SK-N-MC (cell line): ENCODE measurements at places on chromosomes 11 and 22.

DNA sequence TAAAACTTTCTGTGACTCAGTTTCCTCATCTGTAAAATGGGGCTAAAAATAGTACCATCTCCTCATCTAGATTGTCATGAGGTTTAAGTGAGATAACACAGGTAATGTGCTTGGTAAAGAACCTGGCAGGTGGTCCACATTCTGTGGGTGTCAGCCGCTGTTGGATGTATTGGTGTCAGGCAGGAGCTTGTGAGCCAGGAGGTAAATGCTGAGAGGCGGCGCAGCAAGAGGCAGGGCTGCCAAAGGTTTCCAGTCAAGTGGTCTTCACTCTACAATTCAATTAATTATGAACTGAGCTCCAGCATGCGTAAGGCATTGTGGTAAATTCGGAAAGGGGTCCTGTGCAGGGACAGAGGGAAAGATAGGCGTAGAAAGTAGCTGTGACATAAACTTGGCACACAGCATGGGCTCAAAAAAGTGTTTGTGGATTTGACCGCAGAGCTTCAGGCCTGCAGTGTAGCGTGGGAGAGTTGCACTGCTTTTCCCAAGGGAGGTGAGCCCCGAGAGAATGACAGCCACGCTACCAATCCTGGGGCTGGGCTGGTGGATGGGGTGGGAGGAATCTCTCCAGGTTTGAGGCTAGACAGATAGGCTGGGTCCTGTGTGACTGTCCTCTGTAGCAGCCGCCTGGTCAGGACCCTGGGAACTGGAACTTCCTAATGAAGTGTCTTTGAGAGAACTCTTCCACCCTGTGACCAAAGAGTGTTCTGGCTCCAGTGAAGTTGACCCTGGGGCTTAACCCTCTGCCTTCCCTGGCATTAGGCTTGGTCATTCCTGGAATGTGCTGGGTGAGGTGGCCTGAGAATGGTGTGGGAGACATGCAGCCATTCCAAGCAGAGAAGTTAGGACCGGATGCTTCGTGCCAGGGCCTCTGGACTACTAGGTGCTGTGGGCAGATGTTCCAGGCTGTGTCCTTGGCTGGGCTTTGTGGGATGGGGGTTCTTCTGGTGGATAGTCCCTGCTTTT is 122.4 kb downstream of the FEZ1 start:
- no peak for DNase-seq

DNA sequence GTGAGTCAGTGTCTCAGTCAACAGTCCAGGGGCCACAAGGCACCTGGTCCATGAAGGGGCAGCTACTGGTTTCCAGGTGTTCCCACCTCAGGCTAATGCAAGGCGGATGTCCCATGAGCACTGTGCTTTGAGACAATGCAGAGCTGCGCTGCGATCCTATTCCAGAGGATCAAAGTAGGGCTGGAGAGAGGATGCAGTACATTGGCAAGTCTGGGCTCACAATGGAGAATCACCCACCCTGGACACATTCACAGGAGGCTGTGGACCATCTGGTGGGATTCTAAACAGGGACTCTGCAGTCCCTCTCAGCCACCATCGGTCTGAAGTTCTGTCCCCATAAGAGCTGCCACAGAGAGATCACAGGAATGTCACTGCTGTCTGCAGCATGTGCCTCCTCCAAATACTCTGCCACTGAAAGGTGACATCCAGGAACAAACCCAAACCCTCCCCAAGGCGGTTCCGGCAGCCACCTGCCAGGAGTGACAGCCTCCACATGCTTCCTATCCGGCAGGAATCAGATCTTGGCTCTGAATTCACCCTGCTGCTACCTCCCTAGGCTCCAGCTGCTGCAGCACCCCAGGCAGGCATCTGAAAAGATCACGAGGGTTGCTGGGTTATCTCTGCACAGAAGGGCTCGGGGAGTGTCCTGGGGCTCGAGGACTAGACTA is 45.3 kb upstream of the SERPIND1 start:
- no peak for DNase-seq

DNA sequence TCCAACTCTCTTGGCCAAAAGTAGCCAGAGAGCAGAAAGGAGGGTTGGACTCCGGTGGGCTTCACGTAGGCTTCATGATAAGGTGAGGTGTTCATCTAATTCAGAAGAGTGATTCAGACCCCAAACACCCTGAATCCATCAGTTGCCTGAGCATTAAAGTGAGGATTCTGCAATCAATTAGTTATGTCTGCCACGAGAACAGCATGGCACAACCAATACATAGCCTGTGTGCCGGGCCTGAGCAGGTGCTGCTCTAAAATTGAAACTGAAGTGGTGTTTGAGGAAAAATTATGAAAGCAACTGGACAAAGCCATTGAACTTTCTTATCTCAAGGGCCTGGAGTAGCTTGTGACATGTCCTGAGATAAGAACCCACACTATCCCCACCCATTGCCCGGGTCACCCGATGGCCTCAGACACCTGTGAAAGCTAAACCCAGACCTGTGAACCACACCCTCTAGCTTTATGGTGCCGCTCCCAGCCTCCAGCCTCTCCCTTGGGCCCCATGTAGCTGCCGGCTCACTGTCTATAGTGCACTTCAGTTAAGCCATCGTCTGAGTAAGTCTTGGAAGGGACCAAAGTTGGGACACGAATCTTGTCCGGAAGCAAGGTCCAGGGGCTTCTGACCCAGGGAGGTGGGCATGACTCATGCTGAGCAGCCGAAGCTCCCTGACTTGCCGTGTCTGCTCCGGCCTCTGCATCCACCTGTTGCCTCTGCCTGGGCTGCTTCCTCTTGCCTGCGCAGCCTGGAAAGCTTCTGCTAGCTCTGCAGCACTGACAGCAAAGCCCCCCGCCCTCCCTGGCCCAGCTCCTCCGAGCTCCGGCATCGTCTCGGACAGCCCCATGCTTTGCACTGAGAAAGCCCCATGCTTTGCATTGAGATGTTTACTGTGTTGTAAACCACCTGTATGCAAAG is 5.7 kb upstream of the MYEOV start:
- DNase-seq = no peak

GRCh38 chr22:20241579-20242392 is 26.3 kb downstream of the RTN4R start:
- no peak for DNase-seq

GRCh38 chr11:42171046-42171445 is 711.6 kb upstream of the LRRC4C start:
- no peak for DNase-seq

DNA sequence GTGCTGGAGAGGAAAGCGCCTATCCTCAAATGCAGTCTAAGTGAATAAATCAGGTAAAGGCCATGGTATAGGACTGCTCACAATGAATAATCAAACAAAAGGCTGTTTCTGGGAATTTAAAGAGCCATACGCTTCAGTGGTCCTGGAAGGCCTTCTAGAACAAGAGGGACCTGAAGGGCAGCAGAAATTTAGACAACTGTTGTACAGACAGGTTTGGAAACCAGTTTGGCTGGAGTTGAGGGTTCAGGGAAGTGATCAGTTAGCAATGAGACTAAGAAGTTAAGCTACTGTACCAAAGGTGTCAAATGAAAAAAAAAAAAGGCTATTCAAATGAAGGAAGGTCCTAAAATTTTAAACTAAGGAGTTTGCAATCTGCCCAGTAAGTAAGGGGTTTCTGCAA is 56.6 kb upstream of the SCUBE2 start:
- DNase-seq = no peak

DNA sequence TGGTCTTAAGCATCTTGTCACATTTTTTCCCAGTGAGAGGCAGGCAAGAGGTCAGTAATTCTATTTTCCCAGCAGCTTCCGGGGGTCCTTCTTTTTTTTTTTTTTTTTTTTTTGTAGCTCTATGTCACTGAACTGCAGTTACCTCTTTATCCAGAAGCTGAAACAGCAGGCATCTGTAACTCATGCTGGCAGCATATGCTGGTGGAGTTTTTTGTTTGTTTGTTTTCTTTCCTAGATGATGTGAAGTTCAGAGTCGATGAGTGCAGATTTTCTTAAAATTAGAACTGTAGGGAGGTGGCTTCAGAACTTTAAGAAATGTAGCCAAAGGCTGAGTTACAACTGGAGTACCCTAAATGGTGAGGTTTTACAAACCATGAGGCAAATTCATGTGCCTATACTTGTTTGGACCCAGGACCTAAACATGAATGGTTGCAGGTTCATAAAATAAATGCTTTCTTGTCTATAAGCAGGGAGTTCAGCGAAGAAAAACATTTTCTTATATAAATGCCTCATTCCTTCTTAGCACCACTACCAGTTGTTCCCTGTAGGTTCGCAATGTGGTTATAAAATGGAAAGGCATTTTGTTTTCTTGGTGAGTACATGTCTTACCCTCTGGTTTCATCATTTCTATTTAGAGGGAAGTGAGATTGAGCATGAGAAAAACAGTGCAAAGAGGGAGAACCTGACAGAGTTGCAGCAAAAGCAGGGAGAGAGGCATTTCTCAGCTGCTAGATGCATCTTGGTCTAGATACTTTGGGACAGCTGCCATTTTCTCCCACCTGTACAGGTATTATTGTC is 84.0 kb downstream of the TRIM44 start:
- DNase-seq = no peak

GRCh38 chr11:30392221-30392784 is 69.4 kb downstream of the ARL14EP start:
- DNase-seq = no peak

GRCh38 chr11:5240056-5240455 is 5.8 kb upstream of the HBD start:
- DNase-seq = no peak
